ENCODE measurements at places on chromosomes 6 and 20.

DNA sequence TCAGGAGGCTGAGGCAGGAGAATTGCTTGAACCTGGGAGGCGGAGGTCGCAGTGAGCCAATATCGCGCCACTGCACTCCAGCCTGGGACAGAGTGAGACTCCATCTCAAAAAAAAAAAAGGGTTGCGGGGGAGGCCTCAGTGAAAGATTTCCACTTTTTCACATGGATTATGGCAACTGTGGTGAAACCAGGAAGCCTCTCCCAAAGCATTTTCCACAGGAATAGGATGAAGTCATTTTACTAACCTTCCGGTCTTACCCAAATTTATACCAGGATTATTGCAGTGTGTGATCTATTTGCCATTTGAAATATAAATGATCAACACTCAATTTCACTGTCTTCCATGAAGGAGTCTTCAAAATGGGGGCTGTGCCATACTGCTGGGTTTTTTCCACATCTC, 93.6 kb upstream of the FAM8A1 start:
- DNase-seq: no peak

GRCh38 chr20:62891111-62891510, 29.5 kb upstream of the TCFL5 start:
- peak; percentile 35 for DNase-seq

DNA sequence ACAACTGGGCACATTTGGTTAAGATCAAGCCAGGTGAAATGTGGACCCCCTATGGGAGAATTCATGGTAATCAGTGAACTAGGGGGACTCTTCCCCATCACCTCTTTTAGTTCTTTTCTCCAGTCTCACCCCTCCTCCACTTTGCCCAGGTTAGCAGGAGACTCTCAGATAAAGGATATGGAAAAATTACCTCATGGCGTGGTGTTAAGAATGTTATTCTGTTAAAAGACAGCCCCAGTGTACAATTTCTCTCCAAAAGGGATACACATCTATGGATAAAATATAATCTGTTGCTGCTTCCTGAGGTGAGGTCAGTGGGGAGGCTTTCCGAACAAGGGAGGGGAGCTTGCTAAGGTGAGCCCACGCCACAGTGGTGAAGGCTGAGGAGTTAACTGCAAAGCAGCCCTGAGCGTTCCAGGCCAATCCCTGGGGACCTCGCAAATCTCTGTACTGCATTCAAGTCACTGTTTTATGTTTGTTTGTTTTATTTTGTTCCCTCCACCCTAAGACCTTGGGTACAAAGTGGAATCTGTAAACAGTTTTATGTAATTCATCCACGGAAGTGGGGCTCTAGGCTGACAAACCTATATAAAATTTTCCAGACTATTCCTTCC, 52.0 kb downstream of the ADGRF1 start:
- no peak for DNase-seq

DNA sequence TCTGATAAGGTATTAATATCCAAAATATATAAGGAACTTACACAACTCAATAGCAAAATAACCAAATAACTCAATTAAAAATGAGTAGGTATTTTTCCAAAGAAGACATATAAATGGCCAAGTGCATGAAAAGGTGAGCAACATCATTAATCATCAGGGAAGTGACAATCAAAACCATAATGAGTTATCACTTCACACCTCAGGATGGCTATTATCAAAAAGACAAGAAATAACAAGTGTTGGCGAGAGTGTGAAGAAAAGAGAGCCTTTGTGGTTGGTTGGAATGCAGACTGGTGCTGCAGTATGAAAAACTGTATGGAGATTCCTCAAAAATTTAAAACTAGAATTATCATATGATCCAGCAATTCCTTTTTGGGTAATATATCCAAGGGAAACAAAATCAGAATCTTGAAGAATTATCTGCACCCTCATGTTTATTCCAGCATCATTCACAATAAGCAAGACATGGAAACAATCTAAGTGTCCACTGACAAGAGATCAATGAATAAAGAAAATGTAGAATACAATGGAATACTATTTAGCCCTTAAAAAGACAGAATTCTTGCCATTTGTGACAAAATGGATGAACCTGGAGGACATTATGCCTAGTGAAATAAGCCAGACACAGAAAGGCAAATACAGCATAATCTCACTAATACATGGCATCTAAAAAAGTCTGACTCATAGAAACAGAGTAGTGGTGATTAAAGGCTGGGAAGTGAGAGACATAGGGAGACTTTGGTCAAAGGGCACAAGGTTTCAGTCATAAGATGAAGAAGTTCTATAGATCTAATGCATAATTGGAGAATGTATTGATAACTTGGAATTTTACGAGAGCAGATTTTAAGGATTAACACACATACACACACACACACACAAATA, 175.6 kb downstream of the FOXA2 start:
- DNase-seq: no peak

DNA sequence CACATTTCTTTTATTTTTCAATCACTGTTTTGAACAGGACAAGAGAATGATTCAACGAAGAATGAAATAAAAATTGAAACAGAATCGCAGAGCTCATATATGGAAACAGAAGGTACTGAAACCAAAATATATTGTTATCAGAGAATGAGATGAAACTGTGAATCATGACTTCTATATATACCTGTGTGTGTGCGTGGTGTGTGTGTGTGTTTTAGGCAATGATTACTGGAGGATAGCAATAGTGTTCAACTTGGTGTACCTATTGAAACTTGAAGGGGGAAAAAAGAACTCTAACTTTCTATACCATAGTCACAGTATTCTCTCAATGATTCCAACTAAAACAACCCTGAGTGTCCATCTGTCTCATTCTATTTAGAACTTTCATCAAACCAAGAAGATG, 586.6 kb downstream of the KIF16B start:
- no peak for DNase-seq

DNA sequence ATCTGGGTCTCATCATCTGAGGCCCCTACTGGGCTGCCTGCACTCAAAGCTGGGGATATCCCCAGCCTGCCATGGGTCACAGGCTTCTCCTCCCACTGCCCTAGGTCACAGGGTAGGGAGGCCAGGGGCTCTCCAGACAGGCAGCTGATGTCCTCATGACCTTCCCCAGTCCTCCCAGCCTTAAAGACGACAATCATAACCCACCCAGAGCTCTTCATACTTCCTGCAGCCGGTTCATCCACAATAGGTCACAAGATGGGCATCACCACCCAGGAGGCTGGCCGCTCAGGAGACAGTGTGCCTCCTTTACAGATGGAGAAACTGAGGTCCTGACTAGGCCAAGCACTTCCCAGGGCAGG, 15.2 kb downstream of the TFEB start:
- no peak for DNase-seq

Data from naive thymus-derived CD8-positive, alpha-beta T cell (primary cell).